Activated CD8-positive, alpha-beta memory T cell treated with anti-CD3 and anti-CD28 coated beads, Interleukin-2, amount 50 U/mL, for 4 hours (primary cell): ENCODE measurements at places on chromosomes 2 and 18.

DNA sequence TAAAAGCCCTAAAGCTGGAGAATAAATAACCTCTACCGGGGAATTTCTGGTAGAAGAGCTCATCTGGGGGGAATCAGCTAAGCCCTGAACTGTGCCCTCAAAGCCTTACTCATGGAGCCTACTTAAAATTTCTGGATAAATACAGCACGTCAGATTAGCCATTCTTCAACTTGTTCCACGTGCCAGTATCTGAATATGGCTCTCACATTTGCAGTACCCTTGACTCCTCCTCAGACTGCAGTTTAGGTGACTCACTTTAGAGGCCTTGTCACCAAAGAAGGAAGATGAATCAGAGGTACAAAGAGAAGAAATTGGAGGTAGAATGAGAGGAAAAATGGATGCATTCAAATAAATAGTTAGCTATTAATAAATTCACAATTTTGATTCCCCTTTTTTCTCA, 34.6 kb upstream of the POTEC start:
- DNase-seq: no peak

DNA sequence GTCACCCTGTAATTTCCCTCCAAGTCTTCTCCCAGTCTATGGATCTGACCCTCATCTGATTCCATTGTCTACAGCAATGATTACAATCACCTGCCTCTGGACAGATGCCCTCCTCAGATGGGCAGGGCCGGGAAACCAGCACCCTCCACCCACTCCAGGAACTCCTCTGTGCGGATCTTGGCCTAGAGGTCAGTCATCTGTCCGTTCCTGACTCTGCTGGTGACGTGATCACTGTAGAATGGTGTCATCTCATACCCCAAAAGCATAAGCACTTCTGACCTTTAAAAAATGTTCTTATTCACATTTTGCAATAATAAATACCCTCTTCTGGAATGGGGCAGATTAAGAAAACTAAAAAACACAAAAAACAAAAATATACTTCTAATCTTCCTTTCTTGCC, 29.5 kb upstream of the BZW1 start:
- no peak for DNase-seq

- DNase-seq: no peak
Observed at GRCh38 chr2:36911012-36911411, 55.3 kb downstream of the STRN start.

GRCh38 chr2:9273486-9274130, 67.0 kb downstream of the ASAP2 start:
- DNase-seq: no peak

GRCh38 chr2:212863185-212863588, 288.2 kb downstream of the IKZF2 start:
- DNase-seq: peak; percentile 13

DNA sequence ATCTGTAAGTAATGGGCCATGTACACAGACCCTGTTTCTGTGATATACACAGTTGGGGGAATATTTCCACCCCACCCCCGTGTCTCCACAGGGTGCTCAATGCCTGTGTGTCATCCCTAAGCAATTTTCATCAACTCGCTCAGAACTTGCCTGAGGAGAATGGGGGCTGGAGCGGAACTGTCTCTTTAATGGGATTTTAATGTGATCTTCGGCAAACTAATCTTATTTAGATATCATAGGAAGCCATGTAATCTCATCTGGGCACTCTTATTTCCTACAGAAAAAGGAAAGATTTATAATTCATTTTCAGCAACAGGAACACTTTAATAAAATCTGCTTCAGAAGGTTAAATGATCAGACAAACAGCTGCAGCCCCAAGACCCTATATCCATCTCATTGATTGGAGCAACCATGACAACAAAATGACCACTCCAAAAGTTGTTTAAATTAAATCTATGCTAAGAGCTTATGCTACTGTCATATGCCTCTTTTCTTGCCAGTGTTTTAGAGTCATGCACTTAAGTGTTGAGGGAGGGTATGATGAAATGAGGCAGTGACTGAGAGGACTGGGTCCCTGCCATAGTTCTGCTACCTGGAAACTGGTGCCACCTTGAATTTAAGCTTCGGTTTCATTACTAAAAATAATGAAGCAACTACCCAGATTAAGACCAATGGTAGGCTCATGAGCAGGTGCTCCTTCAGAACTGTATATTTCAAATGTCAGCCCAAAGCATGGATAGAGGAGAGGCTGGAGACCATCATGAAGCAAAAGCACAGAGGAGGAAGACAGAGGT, 183.1 kb upstream of the DDX18 start:
- DNase-seq: no peak

GRCh38 chr2:113240150-113240914, 38.4 kb downstream of the PAX8 start:
- no peak for DNase-seq

DNA sequence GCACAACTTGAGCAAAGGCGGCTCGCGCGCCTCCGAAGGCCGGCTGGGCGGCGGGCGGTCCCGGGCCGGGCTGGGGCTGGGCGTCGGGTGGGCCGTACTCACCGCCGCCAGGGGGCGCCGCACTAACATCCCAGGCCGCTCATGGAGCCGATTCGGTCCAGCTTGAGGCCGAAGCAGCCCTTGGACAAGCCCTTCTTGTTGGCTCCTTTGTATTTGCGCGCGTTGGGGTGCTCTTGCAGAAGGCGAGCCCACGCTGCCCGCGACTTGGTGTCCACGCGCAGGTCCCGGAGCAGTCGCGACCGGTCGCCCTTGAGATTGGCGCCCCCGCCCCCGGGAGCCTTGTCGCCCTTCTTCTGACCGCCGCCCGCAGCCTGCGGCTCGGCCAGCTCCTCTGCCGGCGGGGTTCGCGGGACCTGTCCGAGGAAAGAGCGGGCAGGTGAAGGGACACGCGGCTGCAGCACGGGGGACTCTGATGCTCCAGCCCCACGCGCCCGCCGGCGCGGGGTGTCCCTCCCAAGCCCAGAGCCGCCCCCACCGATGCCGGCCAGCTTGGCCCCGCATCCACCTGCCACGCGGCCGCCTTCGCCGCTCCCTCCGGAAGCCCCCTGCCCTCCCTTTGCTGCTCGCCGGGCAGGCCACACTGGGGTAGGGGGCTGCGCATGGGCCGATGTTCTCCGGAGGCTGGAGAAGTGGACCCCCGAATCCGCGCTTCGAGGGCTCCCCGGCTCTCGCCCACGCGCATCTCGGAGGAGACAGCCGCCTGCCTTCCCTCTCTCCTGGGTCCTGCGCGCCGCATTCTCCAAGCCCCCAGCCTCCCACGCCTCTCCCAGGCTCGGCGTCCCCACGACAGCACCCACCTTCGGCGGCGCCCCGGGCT, 655 bp downstream of the NPPC start:
- peak; percentile 74 for DNase-seq

- DNase-seq: no peak
Observed at GRCh38 chr18:45806226-45806625, 19.2 kb upstream of the SIGLEC15 start.

GRCh38 chr2:82819951-82820350, 1639.1 kb downstream of the SUCLG1 start:
- DNase-seq: no peak

DNA sequence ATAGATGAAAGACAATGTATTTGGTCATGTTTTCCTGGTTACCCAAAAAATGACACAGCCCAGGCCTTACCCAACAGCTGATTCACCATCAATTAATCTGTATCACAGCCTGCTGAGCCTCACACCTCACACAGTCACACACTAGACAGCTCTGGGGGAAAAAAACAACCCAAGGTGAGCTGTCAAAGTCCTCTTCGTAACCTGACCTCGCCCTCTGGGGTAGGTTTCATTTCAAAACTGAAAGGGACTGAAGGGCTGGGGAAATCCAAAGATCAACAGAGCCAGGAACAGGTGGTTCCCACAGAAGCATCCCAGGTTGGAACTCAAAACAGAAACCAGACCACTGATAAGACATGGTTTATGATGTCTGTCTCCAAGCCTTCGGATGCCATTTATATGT, 18.2 kb upstream of the PCBP1 start:
- peak; percentile 63 for DNase-seq

GRCh38 chr2:135650721-135651120, 90.9 kb upstream of the UBXN4 start:
- DNase-seq: no peak

GRCh38 chr18:24103320-24104021, 35.4 kb upstream of the CABYR start:
- no peak for DNase-seq

- no peak for DNase-seq
Observed at GRCh38 chr2:170886386-170886785, 42.7 kb upstream of the GORASP2 start.

DNA sequence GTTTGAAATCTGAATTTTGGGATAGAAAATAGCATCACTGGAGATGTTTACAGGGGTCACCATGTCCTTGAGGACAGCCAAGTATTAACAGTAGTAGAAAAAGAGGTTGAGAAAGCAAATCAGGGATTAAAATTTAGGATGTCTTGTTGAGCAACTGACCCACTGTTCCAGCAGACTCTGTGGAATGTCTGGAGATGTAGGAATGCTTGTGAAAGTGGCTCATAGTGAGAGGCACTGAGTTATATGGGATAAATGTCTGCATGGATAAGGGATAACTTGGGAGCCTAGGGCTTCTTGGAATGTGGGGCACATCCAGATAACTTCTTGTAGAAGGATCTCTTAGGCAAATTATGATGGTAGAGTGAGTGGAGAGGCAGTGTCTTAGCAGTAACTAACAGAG, 495.0 kb downstream of the TMX3 start:
- no peak for DNase-seq
